Activated CD8-positive, alpha-beta T cell treated with anti-CD3 and anti-CD28 coated beads, Interleukin-2, amount 10 ng/mL, durations not matched to agents 7 days and 5 days (primary cell): ENCODE measurements at places on chromosomes 12 and 14. TPM values are rescaled to one million over a fixed set of nuclear protein-coding genes. Genes with fewer than 3 reads are reported as not detected.

RFLNA gene
- not detected for total RNA-seq

- H3K36me3 ChIP-seq = peaks cover 2% of the 10 kb centered on the region
- H3K4me3 ChIP-seq = no peak overlapping the region
- no peak overlapping the region for H3K27ac ChIP-seq
- H3K27me3 ChIP-seq = peaks cover 3% of the 10 kb centered on the region
- DNase-seq = no peak
Measured at GRCh38 chr12:132160016-132160415, 15.8 kb downstream of the NOC4L start.

- H3K4me3 ChIP-seq = no peak overlapping the region
- no peaks in the 10 kb centered on the region for H3K36me3 ChIP-seq
- H3K27ac ChIP-seq = no peak overlapping the region
- peaks cover 14% of the 10 kb centered on the region for H3K27me3 ChIP-seq
- no peak for DNase-seq
Measured at GRCh38 chr14:99382071-99382470, 98.6 kb downstream of the SETD3 start.

DNA sequence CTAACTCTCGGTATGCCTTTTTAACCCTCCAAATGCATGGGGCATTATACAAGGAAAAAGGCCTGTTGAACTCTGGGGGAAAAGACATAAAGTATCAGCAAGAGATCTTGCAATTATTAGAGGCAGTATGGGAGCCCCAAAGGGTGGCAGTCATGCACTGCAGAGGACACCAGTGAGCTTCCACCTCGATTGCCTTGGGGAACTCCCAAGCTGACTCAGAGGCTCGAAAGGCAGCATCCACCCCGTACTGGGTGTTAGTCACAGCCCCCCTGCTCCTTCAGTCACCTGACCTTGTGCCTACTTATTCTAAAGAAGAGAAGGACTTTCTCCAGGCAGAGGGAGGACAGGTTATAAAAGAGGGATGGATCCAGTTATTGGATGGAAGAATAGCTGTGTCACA, 781.4 kb upstream of the TMEM132C start:
- no peak overlapping the region for H3K4me3 ChIP-seq
- H3K27me3 ChIP-seq = no peaks in the 10 kb centered on the region
- no peaks in the 10 kb centered on the region for H3K36me3 ChIP-seq
- peak; percentile 22 for DNase-seq

HRK gene
- total RNA-seq = not detected

FAM181A gene
- total RNA-seq = not detected

DNA sequence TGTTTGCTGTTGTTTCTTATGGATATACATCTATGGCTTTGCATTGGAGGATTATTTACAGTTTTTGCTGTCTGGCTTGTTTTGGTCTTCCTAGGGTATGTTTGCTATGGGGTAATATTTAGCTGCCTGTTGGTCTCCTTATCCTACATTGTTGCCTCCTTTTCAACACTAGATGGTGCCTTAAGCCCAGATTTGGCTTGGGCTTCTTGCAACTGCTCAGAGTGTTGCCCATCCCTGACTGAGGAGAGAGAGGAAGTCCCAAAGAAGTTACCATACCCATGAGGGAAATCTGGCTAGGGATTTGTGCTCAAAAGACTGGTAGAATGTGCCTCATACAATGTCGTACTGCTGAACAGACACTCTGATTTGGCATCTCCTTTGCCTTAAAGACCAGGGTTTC, 94.6 kb upstream of the MUCL1 start:
- no peak overlapping the region for H3K4me3 ChIP-seq
- H3K27me3 ChIP-seq = no peaks in the 10 kb centered on the region

HHIPL1 gene
- not detected for total RNA-seq

WSCD2 gene
- total RNA-seq = not detected

DNA sequence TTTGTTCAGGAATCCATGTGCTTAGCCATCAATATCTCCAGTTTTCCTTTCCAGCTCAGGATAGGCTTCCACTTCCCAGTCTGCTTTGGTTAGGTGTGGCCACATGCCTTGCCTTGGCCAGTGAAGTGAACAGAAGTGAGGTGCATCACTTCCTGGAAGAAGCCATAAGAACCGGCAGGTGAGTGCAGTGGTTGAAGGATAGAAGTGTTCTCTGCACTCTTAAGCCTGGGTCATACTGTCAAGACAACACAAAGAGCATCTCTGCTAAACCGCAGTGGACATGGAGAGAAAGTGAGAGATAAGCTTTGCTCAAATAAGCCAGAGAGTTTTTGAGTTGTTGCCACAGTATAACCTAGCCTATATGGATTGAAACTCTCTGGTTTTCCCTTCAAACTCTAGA, 11.4 kb downstream of the GNG2 start:
- peaks cover 41% of the 10 kb centered on the region for H3K36me3 ChIP-seq
- no peak for DNase-seq
- H3K27me3 ChIP-seq = no peaks in the 10 kb centered on the region
- H3K4me3 ChIP-seq = no peak overlapping the region
- H3K27ac ChIP-seq = peak overlapping the region; percentile 65
- H3K4me1 ChIP-seq = peaks cover 42% of the 10 kb centered on the region

DNA sequence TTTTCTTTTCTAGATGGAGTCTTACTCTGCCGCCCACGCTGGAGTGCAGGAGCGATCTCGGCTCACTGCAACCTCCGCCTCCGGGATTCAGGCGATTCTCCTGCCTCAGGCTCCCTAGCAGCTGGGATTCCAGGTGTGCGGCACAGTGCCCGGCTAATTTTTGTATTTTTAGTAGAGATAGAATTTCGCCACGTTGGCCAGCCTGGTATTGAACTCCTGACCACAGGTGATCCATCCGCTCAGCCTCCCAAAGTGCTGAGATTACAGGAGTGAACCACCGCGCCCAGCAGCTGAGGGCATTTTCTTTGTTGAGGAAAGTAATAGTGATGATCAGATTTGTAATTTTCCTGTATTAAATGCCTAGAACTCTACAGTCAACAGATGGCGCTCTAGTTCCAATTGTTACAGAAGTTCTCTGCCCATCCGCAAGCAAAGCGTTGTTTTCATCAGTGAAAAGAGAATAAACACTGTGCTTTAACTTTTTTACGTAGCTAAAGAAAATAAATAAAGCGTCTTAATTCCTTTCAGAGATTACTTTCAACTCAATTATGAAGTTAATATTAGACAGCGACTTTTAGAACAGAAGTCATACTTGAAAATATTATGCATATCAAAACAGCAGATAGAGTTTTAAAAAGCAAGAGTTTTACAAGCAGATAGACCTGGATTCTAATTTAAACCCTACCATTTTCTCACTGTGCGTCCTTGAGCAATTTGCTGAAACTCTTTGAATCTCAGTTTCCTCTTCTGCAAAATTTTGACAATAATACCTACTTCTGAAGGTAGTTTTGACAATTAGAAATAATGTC, 335.1 kb downstream of the DUSP6 start:
- H3K36me3 ChIP-seq = peaks cover 12% of the 10 kb centered on the region
- peaks cover 30% of the 10 kb centered on the region for H3K4me1 ChIP-seq
- peak overlapping the region; percentile 55 for H3K4me3 ChIP-seq

C12orf42 gene
- total RNA-seq = 0.91 TPM

GRCh38 chr14:69084023-69084422, 68.9 kb downstream of the DCAF5 start:
- H3K27ac ChIP-seq = no peak overlapping the region
- no peak overlapping the region for H3K4me3 ChIP-seq
- H3K27me3 ChIP-seq = no peaks in the 10 kb centered on the region
- no peaks in the 10 kb centered on the region for H3K4me1 ChIP-seq
- H3K36me3 ChIP-seq = peaks cover 49% of the 10 kb centered on the region

GRCh38 chr14:74843653-74844052, 32.3 kb downstream of the PROX2 start:
- H3K27ac ChIP-seq = no peak overlapping the region
- H3K27me3 ChIP-seq = no peaks in the 10 kb centered on the region
- no peak for DNase-seq
- H3K36me3 ChIP-seq = peaks cover 17% of the 10 kb centered on the region

CD163 gene
- not detected for total RNA-seq

DNA sequence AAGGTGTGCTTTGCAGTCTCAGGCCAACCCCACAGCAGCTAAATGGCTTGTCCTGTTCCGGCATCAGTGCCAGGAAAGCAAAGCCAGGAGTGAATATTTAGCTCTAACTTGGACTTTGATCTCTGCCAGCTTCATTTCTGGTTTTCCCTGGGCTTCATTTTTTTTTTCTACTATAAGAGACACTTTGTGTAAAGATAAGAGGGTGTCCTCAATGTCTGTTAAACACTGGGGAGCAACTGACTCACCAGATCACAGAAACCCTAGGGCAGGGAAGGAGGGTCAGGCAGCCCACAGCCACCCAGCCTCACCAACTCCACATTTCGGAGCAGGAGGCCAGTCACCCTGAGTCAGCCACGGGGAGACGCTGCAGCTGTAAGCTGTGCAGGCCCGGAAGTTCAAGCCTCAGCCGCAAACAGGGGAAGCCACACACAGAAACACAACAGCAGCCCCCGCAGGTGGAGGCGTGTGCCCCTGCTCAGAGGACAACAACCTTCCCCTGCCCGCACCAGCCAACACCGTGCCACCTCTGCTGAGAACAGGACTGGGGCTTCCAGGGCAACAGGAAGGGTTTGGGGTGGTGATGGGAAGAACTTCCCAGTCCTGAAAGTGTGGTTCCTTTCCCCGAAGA, 6.3 kb downstream of the TNFRSF1A start:
- DNase-seq = peak; percentile 93
- no peaks in the 10 kb centered on the region for H3K27me3 ChIP-seq
- H3K27ac ChIP-seq = no peak overlapping the region
- no peak overlapping the region for H3K4me3 ChIP-seq

MYF6 gene
- not detected for total RNA-seq

CYP46A1 gene
- not detected for total RNA-seq

DNA sequence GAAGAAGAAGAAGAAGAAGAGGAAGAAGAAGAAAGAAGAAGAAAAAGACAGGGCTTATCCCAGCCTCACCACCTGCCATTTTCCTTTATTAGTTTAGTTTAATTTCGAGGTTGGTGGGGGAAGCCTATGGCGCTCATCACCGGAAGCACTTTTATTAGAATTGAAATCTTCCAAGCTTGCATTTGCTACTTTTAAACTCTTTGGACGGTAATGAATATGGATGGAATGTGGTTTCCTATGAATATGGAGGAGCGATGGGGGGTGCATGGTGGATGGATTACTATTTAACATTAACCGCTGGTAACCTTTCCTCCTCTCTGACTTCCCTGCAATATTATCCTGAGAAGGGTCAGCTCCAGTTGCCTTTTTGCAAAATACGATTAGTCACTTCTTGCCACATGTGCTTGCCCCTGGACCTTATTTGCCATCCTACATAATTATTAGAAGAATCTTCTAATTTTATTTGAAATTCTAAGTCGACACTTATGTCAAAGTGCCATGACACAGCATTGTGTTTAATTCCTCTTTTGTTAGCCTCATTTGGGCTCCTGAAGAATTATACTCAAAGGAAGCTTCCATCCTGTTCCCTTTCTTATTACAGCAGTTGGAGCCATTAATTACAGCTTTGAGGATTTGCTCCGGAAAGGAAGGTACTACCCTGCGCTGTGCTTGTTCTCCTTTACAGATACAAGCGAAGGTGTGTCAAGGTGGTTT, 424.5 kb downstream of the VRK1 start:
- no peak overlapping the region for H3K4me3 ChIP-seq
- peaks cover 53% of the 10 kb centered on the region for H3K27me3 ChIP-seq
- H3K4me1 ChIP-seq = peaks cover 24% of the 10 kb centered on the region
- no peaks in the 10 kb centered on the region for H3K36me3 ChIP-seq
- no peak for DNase-seq

DNA sequence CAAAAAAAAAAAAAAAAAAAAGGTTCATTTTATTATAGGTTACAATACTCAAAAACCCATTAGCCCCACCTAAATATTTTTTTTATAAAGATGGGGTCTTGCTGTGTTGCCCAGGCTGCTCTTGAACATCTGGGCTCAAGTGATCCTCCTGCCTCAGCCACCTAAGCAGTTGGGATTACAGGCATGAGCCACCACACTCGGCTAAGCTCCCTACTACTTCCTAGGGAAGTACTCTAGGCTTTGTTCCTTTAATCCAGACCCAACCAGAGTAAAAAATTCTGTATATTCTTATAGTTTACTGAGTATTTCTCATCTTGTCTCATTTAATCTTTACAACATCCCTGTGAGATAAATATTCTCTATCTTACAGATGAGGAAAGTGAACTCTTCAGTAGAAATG, 50.7 kb downstream of the RBMS2 start:
- H3K4me1 ChIP-seq = peaks cover 24% of the 10 kb centered on the region
- no peak for DNase-seq
- H3K27ac ChIP-seq = no peak overlapping the region
- H3K4me3 ChIP-seq = no peak overlapping the region
- H3K36me3 ChIP-seq = no peaks in the 10 kb centered on the region

GRCh38 chr12:90773491-90773890, 181.5 kb downstream of the CCER1 start:
- no peaks in the 10 kb centered on the region for H3K27me3 ChIP-seq
- H3K4me3 ChIP-seq = no peak overlapping the region
- DNase-seq = no peak
- no peaks in the 10 kb centered on the region for H3K4me1 ChIP-seq

- H3K4me3 ChIP-seq = peak overlapping the region; percentile 40
- peak overlapping the region; percentile 52 for H3K27ac ChIP-seq
- peaks cover 2% of the 10 kb centered on the region for H3K36me3 ChIP-seq
- DNase-seq = no peak
- H3K27me3 ChIP-seq = no peaks in the 10 kb centered on the region
- H3K4me1 ChIP-seq = peaks cover 32% of the 10 kb centered on the region
Measured at GRCh38 chr12:123267991-123268843, 3.4 kb downstream of the CDK2AP1 start.

DNA sequence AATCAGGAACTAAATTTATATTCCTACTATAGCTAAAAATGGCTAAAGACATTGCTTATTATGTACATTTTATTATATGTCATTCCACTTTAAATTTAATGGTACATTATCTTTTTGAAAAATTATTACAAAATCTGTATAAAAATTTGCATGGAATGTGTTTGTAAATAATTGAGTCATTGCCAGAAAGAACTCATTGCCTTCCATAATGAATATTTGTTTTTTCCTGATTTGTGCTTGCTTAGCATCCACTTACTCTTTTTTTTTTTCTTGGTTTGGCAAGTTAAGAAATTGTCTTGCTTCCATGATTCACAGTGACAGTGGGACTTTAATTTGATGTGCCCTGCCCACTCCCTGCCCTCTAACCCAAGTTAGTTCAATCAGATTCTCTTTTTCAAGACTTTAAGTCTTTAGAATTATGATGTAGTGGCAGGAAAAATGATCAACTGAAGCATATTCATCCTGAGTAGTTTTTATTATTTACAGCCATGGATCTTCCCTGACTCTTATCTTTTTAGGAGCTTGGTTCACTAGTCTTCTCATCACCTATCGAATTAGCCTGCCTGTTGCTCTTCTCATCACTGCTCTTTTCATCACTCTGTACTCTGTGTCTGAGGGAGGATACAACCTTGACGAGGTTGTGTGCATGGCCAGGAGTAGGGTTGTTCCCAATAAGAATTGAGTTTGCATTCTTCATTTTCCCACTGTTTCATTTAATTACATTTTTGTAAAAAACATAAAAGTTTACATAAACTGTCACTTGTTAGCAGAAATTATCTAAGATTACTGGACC, 442.0 kb downstream of the BTG1 start:
- no peak for DNase-seq
- H3K27me3 ChIP-seq = no peaks in the 10 kb centered on the region
- no peaks in the 10 kb centered on the region for H3K4me1 ChIP-seq
- H3K27ac ChIP-seq = no peak overlapping the region
- peaks cover 5% of the 10 kb centered on the region for H3K36me3 ChIP-seq
- H3K4me3 ChIP-seq = no peak overlapping the region

GRCh38 chr12:120125792-120126634, 9.5 kb upstream of the RAB35 start:
- peaks cover 36% of the 10 kb centered on the region for H3K4me1 ChIP-seq
- H3K36me3 ChIP-seq = peaks cover 33% of the 10 kb centered on the region
- H3K27me3 ChIP-seq = no peaks in the 10 kb centered on the region
- DNase-seq = no peak
- H3K4me3 ChIP-seq = no peak overlapping the region
